ENCODE measurements at places on chromosomes 1 and 21. TPM values are rescaled to one million over a fixed set of nuclear protein-coding genes. Genes with fewer than 3 reads are reported as not detected.

ACKR1 gene
- total RNA-seq, result 83.2 TPM

- no peaks in the 10 kb centered on the region for H3K4me1 ChIP-seq
- no peaks in the 10 kb centered on the region for H3K36me3 ChIP-seq
- H3K27me3 ChIP-seq, result no peaks in the 10 kb centered on the region
- H3K27ac ChIP-seq, result peak overlapping the region; percentile 85
These were observed 20.4 kb downstream of the SERINC2 start for GRCh38 chr1:31433396-31433930.

AMPD1 gene
- 2.9 TPM for total RNA-seq

- peak overlapping the region; percentile 65 for H3K27ac ChIP-seq
- no peaks in the 10 kb centered on the region for H3K36me3 ChIP-seq
- no peaks in the 10 kb centered on the region for H3K4me1 ChIP-seq
- H3K27me3 ChIP-seq, result no peaks in the 10 kb centered on the region
These were observed 153.3 kb upstream of the SGIP1 start for GRCh38 chr1:66380452-66381212.

HAO2 gene
- not detected for total RNA-seq

DNA sequence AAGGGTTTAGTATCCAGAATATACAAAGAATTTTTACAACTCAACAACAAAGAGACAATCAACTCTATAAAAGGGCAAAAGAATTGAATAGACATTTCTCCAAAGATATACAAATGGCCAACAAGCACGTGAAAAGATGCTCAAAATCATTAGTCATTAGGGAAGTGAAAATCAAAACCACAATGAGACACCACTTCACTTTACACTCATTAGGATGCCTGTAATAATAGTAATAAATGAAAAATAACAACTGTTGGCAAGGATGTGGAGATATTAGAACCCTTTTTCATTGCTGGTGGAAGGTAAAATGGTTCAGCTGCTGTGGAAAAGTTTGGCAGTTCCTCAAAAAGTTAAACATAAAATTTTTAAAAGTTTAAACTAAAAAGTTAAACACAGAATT lies 7.0 kb upstream of the ABCD3 start:
- H3K27me3 ChIP-seq, result no peaks in the 10 kb centered on the region
- H3K4me1 ChIP-seq, result no peaks in the 10 kb centered on the region
- DNase-seq, result no peak
- no peak overlapping the region for H3K27ac ChIP-seq

DNA sequence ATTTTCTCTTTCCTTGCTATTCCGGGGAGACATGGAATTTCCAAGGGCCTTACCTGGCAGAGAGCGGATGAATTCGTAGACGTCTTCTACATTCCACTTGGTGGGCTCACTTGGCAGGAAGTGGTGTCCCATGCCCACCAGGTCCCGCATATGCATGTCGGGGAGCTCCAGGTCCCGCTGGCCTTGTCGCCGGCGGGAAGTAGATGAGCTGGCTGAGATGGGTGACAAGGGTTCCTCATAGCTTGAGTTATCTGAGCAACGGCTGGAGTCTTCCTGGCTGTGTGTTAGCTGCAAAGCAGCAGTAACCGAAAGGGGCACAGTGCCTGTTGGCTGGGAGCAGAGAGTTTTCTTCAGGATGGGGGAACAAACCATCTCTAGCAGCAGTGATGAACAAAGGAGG lies 7.9 kb upstream of the A3GALT2 start:
- peaks cover 25% of the 10 kb centered on the region for H3K4me1 ChIP-seq
- peaks cover 21% of the 10 kb centered on the region for H3K36me3 ChIP-seq
- peak; percentile 20 for DNase-seq
- H3K4me3 ChIP-seq, result no peak overlapping the region

GRCh38 chr1:13550663-13551062 lies 33.0 kb upstream of the PDPN start:
- DNase-seq, result no peak
- no peaks in the 10 kb centered on the region for H3K4me1 ChIP-seq
- no peaks in the 10 kb centered on the region for H3K36me3 ChIP-seq
- no peak overlapping the region for H3K27ac ChIP-seq
- no peak overlapping the region for H3K4me3 ChIP-seq

DNA sequence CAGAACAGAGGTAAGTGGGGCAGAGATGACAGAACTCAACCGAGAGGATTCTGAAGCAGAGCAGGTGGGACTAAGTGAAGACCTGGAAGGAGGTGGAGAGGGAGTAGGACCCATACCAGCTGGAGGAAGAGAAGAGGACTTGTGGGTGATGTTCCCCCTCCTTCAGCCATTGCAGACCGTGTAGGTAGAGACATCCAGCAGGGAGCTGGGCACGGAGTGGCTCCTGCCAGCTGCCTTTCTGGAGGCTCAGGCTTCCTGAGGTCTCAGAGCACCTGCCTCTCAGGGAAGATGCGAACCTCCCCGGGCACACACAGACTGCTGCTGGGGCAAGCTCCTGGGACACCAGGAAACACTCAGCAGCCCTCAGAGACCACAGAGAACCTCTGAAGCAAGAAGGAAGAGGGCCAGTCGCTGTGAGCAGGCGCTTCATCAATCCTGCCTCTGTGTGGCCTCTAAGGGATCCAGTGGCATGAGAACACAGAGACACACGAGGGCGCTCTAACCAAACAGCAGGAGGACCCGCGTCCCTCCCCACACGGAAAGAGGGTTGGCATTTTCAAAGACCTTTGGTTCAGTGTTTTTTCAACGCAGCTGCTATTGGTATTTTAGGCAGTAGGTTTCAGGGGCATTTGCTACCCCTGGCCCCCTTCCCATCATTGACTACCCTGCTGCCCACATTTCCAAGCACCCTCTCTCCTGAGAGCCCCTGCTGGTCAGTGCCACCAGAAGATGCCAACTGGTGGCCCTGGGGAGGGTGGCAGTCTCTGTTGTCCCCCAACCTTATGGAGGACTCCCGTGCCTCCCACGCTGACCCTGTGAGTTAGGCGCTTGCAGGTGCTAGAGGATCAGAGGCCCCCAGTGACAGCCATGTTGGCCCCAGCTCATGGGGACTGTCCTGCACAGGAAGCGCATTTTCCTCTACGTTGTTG lies 89.6 kb upstream of the EDN2 start:
- no peaks in the 10 kb centered on the region for H3K27me3 ChIP-seq
- no peak overlapping the region for H3K27ac ChIP-seq
- no peak overlapping the region for H3K4me3 ChIP-seq
- DNase-seq, result peak; percentile 75
- H3K4me1 ChIP-seq, result no peaks in the 10 kb centered on the region

DNA sequence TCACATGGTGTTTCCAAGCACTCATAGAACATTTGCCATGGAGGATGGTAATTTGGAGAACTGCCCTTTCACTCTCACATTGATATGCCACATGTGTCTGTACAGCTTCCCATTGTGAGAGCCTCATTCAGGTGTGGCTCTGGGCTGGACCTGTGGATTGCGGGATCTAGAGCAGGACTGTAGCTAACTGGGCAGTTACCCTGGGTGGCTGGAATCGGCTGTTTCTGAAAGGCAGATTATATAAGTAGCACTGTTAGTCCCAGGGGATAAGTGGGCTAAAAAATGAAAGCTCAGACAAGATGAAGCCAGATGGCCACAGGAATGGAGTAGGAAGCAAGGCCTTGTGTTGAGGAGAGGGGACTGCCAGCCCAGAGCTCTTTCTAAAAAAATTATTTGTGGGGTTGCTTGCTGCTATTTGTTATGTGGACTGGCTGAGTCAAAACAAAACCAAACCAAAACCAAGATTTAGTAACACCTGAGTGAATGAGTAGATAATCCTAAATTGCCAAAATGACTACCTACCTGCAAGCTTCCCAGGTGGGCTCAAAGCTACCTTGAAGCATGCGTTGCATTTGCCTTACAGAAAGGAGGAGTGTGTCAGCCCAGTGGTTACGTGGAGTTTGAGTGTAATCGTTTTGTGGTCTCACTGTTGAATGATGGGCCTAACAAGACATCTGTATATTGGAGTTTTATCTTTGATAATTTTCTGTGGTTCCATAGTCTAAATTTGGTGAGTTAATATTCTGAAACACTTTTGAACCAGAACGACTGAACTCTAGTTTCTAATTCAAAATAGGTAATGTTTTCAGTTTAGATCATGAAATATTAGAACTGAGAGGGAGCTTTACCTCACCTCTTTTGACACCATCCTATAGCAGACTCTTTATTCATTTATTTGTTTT lies 58.0 kb downstream of the SDCCAG8 start:
- no peak for DNase-seq
- H3K27me3 ChIP-seq, result no peaks in the 10 kb centered on the region
- peak overlapping the region; percentile 3 for H3K27ac ChIP-seq

ITSN1 gene
- 58.3 TPM for total RNA-seq

- no peak overlapping the region for H3K27ac ChIP-seq
- H3K4me3 ChIP-seq, result no peak overlapping the region
- no peaks in the 10 kb centered on the region for H3K27me3 ChIP-seq
- H3K4me1 ChIP-seq, result no peaks in the 10 kb centered on the region
These were observed 255.1 kb upstream of the RAB4A start for GRCh38 chr1:229015806-229016205.

DNA sequence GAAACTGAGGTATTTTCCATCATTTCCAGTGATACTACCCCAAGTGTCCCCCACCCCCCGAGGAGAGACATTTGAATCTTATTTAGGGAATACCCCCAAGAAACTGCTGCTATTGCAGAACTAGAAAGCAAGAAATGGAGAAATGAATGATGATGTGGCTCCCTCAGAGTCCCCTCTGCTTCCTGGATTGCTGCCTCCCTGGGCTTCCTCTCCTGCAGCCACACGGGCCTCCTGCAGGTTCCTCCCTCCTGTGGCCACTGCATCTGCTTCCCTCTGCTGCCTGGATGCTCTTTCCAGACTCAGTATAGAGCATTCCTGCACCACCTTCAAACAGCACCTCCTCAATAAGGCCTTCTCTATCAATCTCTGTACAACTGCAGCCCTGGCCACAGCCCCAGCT lies 69.3 kb downstream of the SLC25A24 start:
- no peak overlapping the region for H3K4me3 ChIP-seq
- DNase-seq, result no peak
- no peaks in the 10 kb centered on the region for H3K4me1 ChIP-seq
- no peaks in the 10 kb centered on the region for H3K36me3 ChIP-seq
- no peaks in the 10 kb centered on the region for H3K27me3 ChIP-seq

DNA sequence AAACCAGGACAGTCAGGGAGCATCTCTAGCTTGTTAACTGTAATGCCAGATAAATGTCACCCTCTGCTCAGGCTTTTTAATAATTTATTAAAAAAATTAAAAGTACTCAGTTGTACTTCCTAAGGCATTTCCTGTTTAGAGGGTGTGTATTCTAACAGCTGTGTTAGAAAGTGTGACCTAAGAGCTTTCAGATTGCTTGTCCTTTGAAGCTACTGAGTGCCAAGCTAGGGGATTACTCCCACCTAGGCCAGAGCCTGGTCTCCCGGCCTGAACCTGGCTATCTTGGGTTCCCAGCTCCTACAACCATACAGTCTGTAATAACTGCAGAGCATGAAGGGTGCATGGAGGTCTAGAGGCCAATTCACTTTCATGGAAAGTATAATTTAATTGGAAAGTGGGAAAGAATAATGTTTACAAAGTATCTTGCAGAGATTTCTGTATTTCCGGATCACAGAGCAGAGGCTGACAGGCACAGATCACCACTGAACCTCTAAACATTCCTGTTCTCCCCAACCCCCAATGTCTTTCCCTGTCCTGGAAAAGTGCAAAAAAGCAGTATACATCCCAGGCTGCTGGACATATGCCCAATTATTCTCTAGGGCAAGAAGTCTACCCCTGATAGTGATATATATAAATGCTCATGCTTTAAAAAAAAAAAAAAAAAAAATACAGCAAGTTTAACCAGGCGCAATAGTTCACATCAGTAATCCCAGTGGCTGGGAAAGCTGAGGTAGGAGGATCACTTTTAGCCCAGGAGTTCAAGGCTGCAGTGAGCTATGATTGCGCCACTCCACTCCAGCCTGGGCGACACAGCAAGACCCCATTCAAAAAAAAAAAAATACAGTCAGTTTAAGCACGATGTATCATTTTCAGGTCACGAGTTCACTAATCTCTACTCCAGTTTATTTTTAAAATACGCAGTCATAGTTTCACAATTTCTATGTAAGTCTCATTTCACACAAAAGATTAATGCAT lies 36.7 kb upstream of the RAP1A start:
- no peak overlapping the region for H3K4me3 ChIP-seq
- no peak overlapping the region for H3K27ac ChIP-seq
- no peaks in the 10 kb centered on the region for H3K4me1 ChIP-seq
- DNase-seq, result no peak

C1orf115 gene
- 38.1 TPM for total RNA-seq

DNA sequence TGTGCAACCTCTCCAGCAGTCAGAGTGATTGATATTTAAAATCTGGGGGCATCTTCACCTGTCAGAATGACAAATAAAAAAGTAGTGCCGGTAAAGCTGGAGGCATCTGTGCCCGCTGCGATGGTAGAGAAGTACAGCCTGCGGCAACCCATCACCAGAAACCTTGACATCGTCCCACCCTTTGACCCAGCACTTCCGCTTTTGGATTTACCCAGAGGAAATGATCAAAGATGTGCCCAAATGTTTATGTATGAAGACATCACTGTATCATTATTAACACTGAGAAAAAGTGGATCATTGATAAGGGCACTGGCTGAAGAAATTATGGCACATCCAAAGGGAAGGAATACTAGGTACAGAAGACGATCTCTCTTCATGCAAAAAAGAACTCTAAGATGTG lies 96.0 kb downstream of the PGBD5 start:
- no peak overlapping the region for H3K4me3 ChIP-seq
- no peak overlapping the region for H3K27ac ChIP-seq
- H3K27me3 ChIP-seq, result no peaks in the 10 kb centered on the region
- no peaks in the 10 kb centered on the region for H3K4me1 ChIP-seq
- no peak for DNase-seq

- no peak for DNase-seq
- H3K4me1 ChIP-seq, result no peaks in the 10 kb centered on the region
- H3K4me3 ChIP-seq, result no peak overlapping the region
These were observed 9.7 kb upstream of the LRRC53 start for GRCh38 chr1:74522148-74522547.

DNA sequence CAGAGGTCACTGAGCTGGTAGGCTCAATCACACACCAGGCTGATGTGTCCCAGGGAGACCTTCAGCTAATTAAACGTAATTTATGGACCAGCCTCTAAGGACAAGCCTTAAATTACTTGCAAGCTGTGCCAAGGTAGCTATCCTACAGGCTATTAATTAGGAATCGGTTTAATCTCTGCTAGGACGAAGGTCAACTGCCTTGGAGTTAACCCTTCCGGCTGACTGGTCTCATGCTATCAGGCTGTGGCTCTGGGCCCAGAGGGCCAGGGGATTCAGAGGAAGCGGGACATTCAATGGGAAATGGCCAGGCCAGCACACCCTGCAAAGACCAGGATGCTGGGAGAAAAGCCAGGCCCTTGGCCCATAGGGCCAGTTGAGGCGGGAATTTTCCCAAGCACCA lies 19.0 kb downstream of the DHRS3 start:
- no peak for DNase-seq
- H3K4me3 ChIP-seq, result no peak overlapping the region
- H3K27me3 ChIP-seq, result no peaks in the 10 kb centered on the region
- H3K36me3 ChIP-seq, result no peaks in the 10 kb centered on the region

TAF12 gene
- 22.7 TPM for total RNA-seq

GRCh38 chr1:223731133-223731770 lies 18.9 kb downstream of the CAPN2 start:
- H3K4me1 ChIP-seq, result peaks cover 27% of the 10 kb centered on the region
- no peak overlapping the region for H3K4me3 ChIP-seq
- no peaks in the 10 kb centered on the region for H3K27me3 ChIP-seq
- no peaks in the 10 kb centered on the region for H3K36me3 ChIP-seq
- peak overlapping the region; percentile 78 for H3K27ac ChIP-seq
- peak; percentile 56 for DNase-seq

All from breast epithelium (tissue), 4 donors.